WTC11 (cell line): ENCODE measurements at places on chromosomes 12 and 14.

GRCh38 chr12:11542599-11542998, 106.9 kb upstream of the ETV6 start:
- no peaks in the 10 kb centered on the region for H3K27me3 ChIP-seq
- no peak overlapping the region for H3K4me3 ChIP-seq
- no peaks in the 10 kb centered on the region for H3K36me3 ChIP-seq
- H3K27ac ChIP-seq: no peak overlapping the region
- H3K4me1 ChIP-seq: peaks cover 18% of the 10 kb centered on the region

- no peak overlapping the region for H3K4me3 ChIP-seq
- H3K36me3 ChIP-seq: peaks cover 10% of the 10 kb centered on the region
- peaks cover 20% of the 10 kb centered on the region for H3K4me1 ChIP-seq
- no peak overlapping the region for H3K27ac ChIP-seq
- DNase-seq: no peak
- no peaks in the 10 kb centered on the region for H3K27me3 ChIP-seq
Observed at GRCh38 chr12:26767865-26768264, 65.1 kb downstream of the ITPR2 start.

- H3K4me1 ChIP-seq: peaks cover 7% of the 10 kb centered on the region
- no peak overlapping the region for H3K4me3 ChIP-seq
- H3K27me3 ChIP-seq: peaks cover 6% of the 10 kb centered on the region; the same call in 1 of the 2 replicates
- no peaks in the 10 kb centered on the region for H3K36me3 ChIP-seq
- peak overlapping the region; percentile 85 for H3K27ac ChIP-seq
- peak; percentile 24 for DNase-seq
Observed at GRCh38 chr14:34722723-34723545, 8.5 kb upstream of the CFL2 start.

DNA sequence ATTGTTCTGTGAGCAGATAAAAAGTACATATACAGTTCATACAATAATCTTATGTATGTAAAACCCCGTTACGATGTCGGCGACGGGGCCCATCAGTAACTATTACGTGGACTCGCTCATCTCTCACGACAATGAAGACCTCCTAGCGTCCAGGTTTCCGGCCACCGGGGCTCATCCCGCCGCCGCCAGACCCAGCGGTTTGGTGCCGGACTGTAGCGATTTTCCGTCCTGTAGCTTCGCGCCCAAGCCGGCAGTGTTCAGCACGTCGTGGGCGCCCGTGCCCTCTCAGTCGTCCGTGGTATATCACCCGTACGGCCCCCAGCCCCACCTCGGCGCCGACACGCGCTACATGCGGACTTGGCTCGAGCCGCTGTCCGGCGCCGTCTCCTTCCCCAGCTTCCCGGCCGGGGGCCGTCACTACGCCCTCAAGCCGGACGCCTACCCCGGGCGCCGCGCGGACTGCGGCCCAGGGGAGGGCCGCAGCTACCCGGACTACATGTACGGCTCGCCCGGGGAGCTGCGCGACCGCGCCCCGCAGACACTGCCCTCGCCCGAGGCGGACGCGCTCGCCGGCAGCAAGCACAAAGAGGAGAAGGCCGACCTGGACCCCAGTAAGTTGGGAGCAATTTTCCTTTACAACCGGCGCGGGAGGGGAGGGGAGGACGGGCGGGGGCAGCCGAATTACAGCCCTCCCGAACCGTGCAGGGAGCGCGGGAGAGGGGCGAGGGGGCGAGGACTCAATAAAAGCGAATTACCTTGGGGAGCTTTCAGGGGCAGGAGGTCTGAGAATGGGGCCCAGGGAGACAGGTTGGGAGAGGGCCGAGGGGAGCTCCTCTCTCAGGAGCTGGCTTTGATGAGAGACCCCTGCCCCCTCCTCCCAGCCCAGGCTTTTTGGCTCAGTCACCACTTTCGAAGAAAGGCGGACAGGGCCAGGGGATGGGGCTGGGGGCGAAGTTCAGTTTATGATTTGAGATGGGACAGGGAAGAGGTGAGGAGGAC, at the start of gene HOXC9:
TSS of gene HOXC9 (plus strand) at position 46 of the 999 bp plus-strand sequence. CDS start at position 74, 28 bp downstream.
- H3K4me1 ChIP-seq: peaks cover 24% of the 10 kb centered on the region
- no peak for DNase-seq
- no peaks in the 10 kb centered on the region; the same call in 1 of the 2 replicates for H3K36me3 ChIP-seq
- peak within 1 kb of the TSS; percentile 52 for H3K4me3 ChIP-seq
- H3K27ac ChIP-seq: no peak within 1 kb of the TSS
- H3K27me3 ChIP-seq: peaks cover 100% of the 10 kb centered on the region

- no peak overlapping the region for H3K4me3 ChIP-seq
- H3K4me1 ChIP-seq: no peaks in the 10 kb centered on the region
- no peak overlapping the region for H3K27ac ChIP-seq
- peaks cover 9% of the 10 kb centered on the region for H3K36me3 ChIP-seq
- no peaks in the 10 kb centered on the region for H3K27me3 ChIP-seq
Observed at GRCh38 chr14:31855262-31855661, 221.8 kb upstream of the ARHGAP5 start.
